ENCODE measurements at places on chromosomes 7 and 10.

DNA sequence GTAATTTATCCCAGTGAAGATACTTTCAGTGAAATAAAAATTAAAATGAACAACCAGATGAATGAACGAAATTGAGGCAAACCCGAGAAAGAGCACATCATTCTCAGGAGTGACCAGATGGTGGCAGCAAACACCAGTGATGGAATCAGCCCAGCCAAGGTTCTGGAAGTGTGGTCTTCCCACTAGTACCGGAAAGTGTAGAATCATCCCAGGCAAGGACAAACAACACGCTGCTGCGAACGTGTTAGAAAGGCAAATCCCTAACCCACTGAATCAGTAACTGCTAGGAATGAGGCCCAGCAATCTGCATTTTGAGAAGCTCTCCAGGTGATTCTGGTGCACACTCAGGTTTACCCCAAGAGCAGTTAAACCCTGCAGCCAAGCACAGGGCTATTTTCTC, 15.5 kb upstream of the SLC18A3 start:
- DNase-seq = peak; percentile 28

- DNase-seq = no peak
Measured at GRCh38 chr10:4024516-4025245, 239.7 kb upstream of the KLF6 start.

GRCh38 chr7:28487487-28487886, 75.2 kb downstream of the CREB5 start:
- DNase-seq = no peak

DNA sequence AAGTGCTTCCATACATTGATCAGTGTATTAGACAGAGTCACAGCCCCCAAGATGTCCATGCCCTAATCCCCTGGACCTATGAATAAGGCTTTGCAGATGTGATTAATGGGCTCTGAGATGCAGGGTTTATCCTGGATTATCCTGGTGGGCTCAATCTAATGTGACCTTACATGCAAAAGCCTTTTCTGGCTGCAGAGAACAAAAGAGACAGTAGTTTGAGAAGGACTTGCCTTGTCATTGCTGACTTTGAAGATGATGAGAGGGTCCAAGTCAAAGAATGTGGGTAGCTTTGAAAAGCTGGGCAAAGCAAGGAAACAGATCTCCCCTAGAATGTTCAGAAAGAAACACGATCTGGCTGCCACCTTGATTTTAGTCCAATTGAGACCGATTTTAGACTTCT, 238.7 kb downstream of the CCSER2 start:
- no peak for DNase-seq

GRCh38 chr10:44878706-44879530, 32.2 kb upstream of the TMEM72 start:
- peak; percentile 43 for DNase-seq

Measured in LNCaP clone FGC (cell line).